Fibroblast of villous mesenchyme (primary cell): ENCODE measurements at places on chromosomes 1 and 21. TPM values are rescaled to one million over a fixed set of nuclear protein-coding genes. Genes with fewer than 3 reads are reported as not detected.

The C1orf210 gene
- total RNA-seq: not detected in 2 replicates

The MAP3K6 gene
- 24.2 and 25.9 TPM in 2 replicates for total RNA-seq

The GREM2 gene
- total RNA-seq: 1.3 and 6.8 TPM in 2 replicates

The CFHR3 gene
- total RNA-seq: not detected in 2 replicates

- no peak for DNase-seq
Measured at GRCh38 chr1:35530168-35530567, 27.0 kb downstream of the KIAA0319L start.

GRCh38 chr1:4276238-4276637 is 376.2 kb upstream of the C1orf174 start:
- no peak for DNase-seq

DNA sequence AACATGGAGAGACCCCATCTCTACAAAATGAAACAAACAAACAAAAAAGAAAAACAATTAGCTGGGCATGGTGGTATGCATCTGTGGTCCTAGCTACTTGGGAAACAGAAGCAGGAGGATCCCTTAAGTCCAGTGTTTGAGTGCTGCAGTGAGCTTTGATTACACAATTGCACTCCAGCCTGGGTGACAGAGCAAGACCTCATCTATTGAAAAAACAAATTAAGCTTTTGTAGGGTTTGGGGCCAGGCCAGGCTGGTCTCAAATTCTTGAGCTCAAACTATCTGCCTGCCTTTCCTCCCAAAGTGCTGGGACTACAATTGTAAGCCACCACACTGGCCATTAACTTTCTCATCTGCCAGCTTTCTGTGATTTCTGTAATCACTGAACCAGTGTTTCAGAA is 27.2 kb downstream of the NIPAL3 start:
- no peak for DNase-seq

- no peak for DNase-seq
Measured at GRCh38 chr1:107900090-107900945, 64.7 kb downstream of the VAV3 start.

- peak; percentile 83 for DNase-seq
Measured at GRCh38 chr1:58964880-58965279, 181.0 kb upstream of the JUN start.

GRCh38 chr1:60228041-60228491 is 154.5 kb upstream of the C1orf87 start:
- peak; percentile 3 for DNase-seq

GRCh38 chr1:223651291-223651991 is 14.1 kb downstream of the CAPN8 start:
- no peak for DNase-seq
